ENCODE measurements at places on chromosomes 3 and 15. TPM values are rescaled to one million over a fixed set of nuclear protein-coding genes. Genes with fewer than 3 reads are reported as not detected.
A peak's percentile ranks its signal among the peaks of the same experiment; 100 is the strongest.

GRCh38 chr3:161148832-161149475, 43.8 kb upstream of the B3GALNT1 start:
- no peak for DNase-seq

GRCh38 chr15:91867581-91868026, 14.1 kb downstream of the SLCO3A1 start:
- no peak for DNase-seq

GRCh38 chr3:158769549-158769948, 32.3 kb upstream of the MFSD1 start:
- no peak for DNase-seq

DNA sequence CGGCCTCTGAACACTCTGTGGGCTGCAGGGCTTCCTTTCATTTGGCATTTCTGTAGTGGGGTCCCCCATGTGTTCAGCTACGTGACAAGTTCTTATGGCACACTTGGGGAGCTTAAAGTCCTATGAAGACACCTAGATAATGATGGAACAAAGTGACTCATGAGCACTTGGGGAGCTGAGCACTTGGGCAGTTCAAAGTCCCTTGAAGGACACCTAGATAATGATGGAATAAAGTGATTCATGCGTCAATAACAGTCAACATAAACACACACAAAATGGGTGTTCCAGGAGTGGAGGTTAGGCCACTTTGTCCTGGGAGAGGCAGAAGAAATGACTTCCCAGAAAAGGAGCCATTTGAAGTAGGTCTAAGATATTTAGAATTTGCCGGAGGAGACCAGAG, 66.6 kb downstream of the LDHAL6B start:
- no peak for DNase-seq

- peak; percentile 83 for DNase-seq
Observed at GRCh38 chr3:125602752-125603649, 7.7 kb upstream of the OSBPL11 start.

GRCh38 chr3:47416041-47416440, 35.2 kb downstream of the PTPN23 start:
- no peak for DNase-seq

- no peak for DNase-seq
Observed at GRCh38 chr3:12755754-12756153, 3.3 kb downstream of the TMEM40 start.

- no peak for DNase-seq
Observed at GRCh38 chr3:71784914-71785531, at the start of gene PROK2. Gene PROK2, minus strand, starts transcription at chr3:71785148. Its CDS starts 96 bp downstream, at chr3:71785052.

DNA sequence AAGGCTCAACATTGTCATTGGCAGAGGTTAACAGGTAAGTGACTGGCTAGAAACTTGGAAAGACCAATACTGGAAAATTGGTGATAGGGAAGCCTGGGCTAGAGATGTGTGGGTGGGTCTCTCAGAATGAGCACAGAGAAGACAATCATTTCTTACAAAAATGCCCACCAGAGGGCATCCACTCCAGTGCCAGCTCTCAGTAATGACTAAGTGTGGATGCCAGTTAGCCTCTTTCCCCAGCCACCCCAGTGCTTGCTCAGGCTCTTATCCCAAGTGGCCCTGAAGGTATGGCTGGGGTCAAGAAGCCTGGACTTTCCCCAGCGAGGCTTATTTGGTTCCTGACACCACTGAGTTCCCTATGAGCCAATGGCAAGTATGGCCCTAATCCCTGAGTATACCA, 115.9 kb upstream of the ST8SIA2 start:
- peak; percentile 0 for DNase-seq

DNA sequence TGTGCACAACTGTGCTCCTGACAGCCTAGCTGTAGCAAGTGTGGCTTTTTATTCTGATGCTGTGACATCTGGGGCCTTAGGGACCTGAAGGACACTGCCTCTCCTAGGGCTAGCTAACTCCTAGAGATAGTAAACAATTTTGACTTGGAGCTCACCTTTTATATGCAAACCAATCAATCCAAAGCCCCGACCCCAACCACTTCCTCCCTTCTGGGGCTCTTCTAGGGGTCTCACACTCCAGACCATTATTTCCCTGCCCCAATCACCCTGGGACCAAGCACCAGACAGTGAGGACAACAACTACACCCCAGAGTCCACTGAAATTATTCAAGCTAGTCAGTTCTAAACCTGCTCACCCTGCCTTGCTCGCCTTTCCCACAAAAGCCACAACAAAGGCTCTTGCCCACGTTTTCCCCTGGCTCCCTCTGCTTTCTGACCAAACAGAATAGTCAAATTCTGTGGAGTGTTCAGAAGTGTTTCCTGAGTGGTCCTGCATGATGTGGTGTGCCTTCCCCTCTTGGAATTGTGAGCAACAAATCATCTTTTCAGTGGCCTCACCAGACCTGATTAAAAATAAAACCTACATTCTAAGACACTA, 84.2 kb upstream of the WNT5A start:
- no peak for DNase-seq

DNA sequence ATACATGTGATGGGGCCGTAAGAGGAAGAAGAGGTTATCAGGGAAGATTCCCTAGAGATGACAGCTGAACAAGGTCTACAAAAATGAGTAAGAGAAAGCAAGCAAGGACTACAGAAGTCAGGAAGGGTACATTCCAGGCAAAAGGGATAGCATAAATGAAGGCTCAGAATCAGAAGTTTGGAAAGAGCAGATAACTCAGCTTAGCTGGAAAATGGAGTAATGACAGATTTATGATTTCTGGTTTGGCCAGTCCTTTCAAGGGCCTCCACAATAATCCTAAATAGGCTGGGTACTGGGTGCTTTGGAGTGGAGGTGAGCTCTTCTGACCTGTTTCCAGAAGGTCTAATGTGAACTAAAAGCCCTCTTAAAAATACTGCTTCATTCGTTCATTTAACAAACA, 110.7 kb downstream of the MYO5A start:
- DNase-seq: no peak

DNA sequence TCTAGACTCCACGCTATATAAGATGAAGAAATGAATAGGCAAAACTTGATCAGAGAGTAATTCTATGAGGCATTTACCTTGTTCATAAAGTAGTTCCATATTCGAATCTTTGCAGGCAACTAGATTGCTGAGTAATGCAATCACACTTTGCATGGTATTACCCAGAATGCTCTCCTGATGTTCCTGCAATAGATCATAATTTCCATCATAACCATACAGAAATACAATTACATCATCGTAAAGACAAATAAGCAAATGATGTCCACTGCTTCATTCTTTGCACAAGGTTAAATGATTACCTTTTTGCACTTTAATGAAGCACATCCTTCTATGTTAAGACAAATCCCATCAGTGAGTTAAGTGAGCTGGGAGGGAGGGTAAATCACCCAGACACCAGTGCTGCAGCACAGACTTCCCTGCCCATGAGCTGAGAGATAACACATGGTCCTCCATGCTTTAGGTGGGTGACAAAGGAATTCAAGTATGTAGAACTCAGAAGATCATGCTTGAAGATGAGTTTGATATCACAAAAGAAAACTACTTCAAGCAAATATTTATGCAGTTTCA, 366.7 kb downstream of the CTNNB1 start:
- DNase-seq: no peak

DNA sequence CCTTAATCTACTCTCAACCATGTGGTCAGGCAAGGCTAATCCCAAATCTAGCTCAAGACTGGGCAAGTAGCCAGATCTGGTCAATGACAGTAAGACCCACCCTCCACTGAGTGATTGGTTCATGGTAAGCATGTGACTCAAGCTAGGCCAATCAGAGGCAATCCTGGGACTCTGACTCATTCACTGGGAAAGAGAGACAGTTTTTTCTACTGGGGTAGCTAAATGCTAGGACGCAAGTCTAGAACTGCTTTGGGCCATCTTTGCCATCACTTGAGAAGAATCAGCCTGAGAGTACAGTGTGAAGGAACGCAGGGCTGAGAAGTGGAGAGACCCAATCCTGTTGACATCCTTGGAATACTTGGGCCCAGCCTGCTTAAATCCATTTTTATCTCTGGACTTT, 9.4 kb upstream of the RAD18 start:
- peak; percentile 52 for DNase-seq

GRCh38 chr3:13509059-13509815, 29.1 kb downstream of the HDAC11 start:
- DNase-seq: no peak

DNA sequence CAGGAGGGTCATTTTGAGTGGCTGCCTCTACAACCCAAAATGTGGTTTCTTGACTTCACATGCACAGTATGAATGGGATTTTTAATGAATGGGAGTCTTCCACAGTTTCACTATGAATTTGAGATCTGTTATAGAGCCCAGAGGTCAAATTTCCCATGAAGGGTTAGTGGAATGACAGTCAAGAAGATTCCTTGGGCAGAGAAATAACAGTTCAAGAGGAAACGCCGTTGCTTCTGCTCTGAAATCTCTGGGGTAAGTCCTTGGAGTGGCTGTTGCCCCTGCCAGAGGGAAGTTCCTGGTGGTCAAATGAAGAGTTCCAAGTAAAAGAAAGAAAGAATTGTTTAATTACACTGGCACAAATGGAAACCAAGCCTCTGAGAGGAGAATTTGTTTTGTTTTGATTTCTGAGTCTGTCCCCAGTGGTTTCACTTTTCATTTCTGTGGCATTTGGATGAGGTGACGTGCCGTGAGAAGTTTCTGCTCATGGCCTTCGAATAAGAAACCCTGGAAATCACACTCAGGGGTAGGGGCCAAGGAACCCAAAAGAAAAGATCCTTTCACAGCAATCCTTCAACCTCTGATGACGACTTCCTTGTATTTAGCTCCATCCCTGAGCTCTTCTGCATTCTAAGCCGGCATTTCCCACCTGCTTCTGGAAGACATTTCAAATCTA, 77.5 kb upstream of the IL12A start:
- DNase-seq: no peak

- DNase-seq: no peak
Observed at GRCh38 chr3:113450911-113451310, 9.6 kb upstream of the CFAP44 start.

Gene PRKAR2A
- 35.6 TPM for total RNA-seq

Gene ZNF445
- total RNA-seq: 9.2 TPM

Gene OR5H2
- total RNA-seq: not detected

All from dermis blood vessel endothelial cell (primary cell).